ENCODE measurements at places on chromosomes 6 and 20.

DNA sequence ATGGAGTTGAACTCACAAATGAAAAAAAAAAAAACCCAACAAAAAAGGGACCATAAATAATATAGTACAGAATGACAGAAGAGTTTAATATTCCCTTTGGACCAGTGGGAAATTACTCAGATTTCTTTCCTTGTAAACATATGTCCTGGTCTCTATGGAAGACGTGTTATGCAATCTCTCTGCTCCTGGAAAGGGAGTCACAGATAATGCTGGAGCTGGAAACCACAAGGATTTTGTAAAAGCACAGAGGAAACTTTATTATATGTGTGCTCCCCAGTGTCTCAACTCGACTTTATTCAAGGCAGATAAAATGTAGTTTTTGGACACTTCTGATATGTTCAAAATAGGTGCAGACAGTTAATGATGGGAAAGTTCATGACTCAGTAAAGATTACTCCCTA is 88.1 kb upstream of the ZFP64 start:
- DNase-seq = no peak

DNA sequence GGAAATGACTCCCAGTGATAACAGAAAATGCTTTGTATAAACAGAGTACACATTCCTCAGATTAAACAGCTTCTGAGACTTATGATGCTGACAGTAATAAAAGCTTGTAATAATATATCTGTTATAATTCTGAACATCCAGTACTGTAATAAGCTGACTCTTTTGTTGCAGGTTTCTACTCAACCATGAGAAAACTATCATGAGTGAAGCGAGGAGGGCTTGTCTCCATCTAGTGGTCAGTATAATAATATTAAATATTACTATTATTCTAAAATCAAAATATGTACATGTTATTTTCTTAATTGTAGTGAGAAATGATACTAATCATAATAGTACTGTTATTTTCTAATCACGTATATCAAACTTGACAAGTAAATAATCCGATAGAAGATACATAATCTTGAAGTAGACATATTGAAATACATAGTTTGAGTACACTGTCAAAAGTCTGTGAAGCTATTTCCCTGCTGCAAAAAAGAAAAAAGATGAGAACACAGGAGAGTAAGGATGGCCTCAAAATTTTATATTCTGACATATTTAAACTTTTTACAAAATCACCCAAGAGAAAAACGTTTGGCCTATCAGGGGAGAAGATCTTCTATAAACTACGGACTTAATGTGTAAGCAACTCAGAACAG is 183.1 kb downstream of the MOXD1 start:
- peak; percentile 66 for DNase-seq

DNA sequence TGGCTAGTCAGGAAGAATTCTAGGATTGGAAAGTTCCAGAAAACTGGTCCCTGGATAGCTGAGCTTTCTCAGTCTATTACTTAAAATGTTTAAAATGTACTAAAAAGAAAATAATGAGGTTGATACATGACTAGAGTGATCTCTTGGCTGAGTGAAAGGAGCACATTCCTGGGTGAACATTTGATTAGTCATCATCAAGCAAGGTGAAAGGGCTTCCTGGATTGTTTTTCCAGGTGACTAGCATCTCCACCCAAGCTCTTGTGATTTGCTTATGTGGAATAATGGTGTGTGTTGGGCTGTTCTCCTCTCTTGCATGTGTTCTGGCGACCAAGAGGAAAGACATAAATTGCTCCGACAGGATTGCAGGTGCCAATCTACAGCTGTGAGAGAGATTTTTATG is 42.9 kb downstream of the PKIB start:
- no peak for DNase-seq

- peak; percentile 43 for DNase-seq
Observed at GRCh38 chr6:51273228-51273961, 454.7 kb downstream of the TFAP2B start.

Measured in eye (tissue), 1 donor.